ENCODE measurements at places on chromosomes 12 and 14.

- peak; percentile 55 for DNase-seq
Observed at GRCh38 chr14:102508774-102509745, 516 bp downstream of the ANKRD9 start.

- DNase-seq: no peak
Observed at GRCh38 chr12:13008741-13009380, 8.8 kb upstream of the HEBP1 start.

DNA sequence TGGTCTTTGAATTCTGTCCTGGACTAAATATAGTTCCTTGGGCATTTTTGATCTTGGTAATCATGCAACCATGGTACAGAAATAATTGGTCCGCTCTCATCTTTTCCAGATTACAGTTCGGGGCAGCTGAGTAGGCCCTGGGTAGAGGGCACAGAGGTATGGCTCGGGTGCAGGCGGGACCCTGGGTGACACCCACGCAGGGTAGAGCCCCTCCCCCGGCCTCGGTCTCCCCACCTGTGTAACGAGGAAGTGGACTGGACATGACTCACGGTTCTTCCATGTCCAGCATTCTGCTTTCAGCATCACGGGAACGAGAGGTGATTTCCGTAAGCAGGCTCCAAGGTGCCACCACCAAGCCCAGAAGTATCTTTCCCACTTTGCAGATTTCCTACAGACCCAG is 91.0 kb upstream of the DIO3 start:
- DNase-seq: no peak

GRCh38 chr14:53953828-53954550 is 2.6 kb downstream of the BMP4 start:
- DNase-seq: no peak

- DNase-seq: peak; percentile 81
Observed at GRCh38 chr12:56151672-56152131, 685 bp upstream of the MYL6B start.

Measured in CD4-positive, alpha-beta T cell (primary cell).